ENCODE measurements at places on chromosomes 3 and 15. TPM values are rescaled to one million over a fixed set of nuclear protein-coding genes. Genes with fewer than 3 reads are reported as not detected.

A4GNT gene
- not detected for total RNA-seq

GRCh38 chr3:160676547-160677303, at the start of gene ARL14:
Gene ARL14, plus strand, starts transcription at chr3:160677160. Its CDS starts 187 bp downstream, at chr3:160677347.
- peak; percentile 98 for DNase-seq
- no peaks in the 10 kb centered on the region for H3K36me3 ChIP-seq
- peaks cover 59% of the 10 kb centered on the region for H3K4me1 ChIP-seq

- no peaks in the 10 kb centered on the region for H3K4me1 ChIP-seq
- H3K4me3 ChIP-seq = no peak overlapping the region
- no peaks in the 10 kb centered on the region for H3K27me3 ChIP-seq
- no peaks in the 10 kb centered on the region for H3K36me3 ChIP-seq
- DNase-seq = no peak
These were observed 31.4 kb downstream of the PAK2 start for GRCh38 chr3:196771067-196771466.

OXTR gene
- 21.5 TPM for total RNA-seq

FBLN2 gene
- total RNA-seq = 2.1 TPM

FOXL2 gene
- not detected for total RNA-seq

DNA sequence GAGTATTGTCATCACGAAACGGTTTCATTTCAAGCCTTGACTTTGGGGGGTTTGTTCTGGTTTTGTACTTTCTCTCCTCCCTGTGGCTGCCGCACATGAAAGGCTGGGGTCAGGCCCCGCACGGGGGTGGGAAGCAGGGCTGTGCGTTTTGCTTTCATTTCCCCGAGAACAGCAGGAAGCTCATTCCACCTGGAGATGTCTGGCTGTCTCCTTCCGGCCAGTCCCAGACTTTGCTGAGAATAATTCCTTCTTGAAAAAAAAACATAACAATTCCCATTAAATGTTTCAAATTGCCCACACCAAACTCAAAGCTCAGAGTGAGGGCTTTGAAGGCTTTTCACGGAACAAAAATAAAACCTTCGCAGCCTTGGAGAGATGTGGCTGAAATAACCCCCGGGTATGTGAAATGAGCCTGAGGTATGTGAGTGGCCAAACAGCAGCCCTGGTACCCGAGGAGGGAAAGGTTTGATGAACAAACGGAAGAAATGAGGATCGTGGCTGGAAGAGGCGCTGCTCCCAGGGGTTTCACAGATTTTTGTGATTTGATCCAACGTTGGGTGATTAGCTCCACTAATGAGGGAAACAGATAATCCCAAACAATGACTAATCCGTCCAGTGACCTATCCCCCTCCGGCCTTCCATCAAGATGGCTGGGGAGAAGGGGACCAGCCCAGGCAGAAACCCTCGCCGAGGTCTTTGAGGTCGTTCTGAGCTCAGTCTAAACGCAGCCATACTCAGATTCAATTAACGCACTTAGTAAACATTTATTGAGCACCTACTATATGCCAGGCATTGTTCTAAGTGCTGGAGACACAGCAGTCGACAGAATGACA, 126.9 kb upstream of the MEF2A start:
- peaks cover 33% of the 10 kb centered on the region for H3K4me1 ChIP-seq
- no peaks in the 10 kb centered on the region for H3K36me3 ChIP-seq
- no peak for DNase-seq
- H3K4me3 ChIP-seq = no peak overlapping the region
- H3K27ac ChIP-seq = no peak overlapping the region

DNA sequence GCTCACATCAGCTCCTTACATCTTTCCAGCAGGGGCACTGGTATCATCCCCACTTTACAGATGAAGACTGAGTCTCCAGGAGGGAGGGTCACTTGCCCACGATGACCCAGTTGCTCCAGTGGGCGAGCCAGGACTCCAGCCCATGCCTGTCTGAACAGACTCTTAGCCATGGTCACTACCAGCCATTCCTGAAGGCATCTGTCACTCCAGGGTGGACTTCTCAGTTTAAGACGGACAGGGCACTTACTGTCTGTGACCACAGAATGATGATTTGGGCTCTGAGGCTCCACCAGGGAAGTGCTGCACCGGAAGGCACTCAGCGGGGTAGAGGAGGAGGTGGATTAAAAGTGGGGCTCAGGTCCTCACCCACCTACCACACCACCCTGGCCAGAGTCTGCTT, 104.0 kb upstream of the SLC6A6 start:
- peaks cover 25% of the 10 kb centered on the region for H3K27me3 ChIP-seq
- no peaks in the 10 kb centered on the region for H3K36me3 ChIP-seq
- H3K27ac ChIP-seq = no peak overlapping the region
- DNase-seq = no peak

DNA sequence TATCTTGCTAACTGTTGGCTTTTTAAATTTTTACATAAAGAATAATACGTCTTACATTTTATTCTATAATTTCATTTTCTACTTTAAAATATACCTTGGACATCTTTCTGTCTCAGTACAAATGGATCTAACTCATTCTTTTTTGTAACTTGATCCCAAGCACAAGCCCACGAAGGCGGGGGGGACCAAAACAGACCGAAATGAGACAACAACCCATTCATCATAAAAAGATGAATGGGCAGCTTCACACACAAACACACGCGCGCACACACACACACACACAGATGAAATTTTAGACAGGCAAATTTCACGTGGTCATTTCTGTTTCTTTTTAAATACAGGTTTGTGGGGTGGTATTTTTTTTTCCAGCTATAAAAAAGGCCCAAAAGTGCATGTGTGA, 271.3 kb upstream of the TOPAZ1 start:
- no peak overlapping the region for H3K4me3 ChIP-seq
- H3K27ac ChIP-seq = no peak overlapping the region
- no peak for DNase-seq
- H3K27me3 ChIP-seq = no peaks in the 10 kb centered on the region

DNA sequence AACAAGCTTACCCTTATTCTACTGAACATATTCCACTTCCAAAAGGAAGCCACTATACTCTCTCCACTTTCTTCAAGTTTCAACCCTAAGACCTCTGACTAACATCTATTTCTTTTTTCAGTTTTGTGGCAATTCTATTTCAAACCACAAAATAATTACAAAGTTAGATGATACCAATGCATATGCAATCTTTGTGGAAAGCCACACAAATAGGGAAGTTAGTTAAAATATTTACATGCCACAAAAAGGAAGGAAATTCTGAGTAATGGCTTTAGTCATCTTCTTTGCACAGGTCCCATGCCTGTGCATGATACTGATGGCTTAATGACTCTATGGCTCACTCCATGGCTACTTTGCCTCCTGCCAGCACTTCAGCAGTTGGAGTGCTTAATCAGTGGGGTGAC, 57.0 kb upstream of the MCTP2 start:
- DNase-seq = peak; percentile 75
- H3K27me3 ChIP-seq = no peaks in the 10 kb centered on the region
- peak overlapping the region; percentile 30 for H3K27ac ChIP-seq
- H3K36me3 ChIP-seq = no peaks in the 10 kb centered on the region
- 0 out of 2 replicates have a peak, but pooled peaks cover 4% of the 10 kb centered on the region for H3K4me1 ChIP-seq

DOCK3 gene
- under 0.01 TPM for total RNA-seq

DNA sequence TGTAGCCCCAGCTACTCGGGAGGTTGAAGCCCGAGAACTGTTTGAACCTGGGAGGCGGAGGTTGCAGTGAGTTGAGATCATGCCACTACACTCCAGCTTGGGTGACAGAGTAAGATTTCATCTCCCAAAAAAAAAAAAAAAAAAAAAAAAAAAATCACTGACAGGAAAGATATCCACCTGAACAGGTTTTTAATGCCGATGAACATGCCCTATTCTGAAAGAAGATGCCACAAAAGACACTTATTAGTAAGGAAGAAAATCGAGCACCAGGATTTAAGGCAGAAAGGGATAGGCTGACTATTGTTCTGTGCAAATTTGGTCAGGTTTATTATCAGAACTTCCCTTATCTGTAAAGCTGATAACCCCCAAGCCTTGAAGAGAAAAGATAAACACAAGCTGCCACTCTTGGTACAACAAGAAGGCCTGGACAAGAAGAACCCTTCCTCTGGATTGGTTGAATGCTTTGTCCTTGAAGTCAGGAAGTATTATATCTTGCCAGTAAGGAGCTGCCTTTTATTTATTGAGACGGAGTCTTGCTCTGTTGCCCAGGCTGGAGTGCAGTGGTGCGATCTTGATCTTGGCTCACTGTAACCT, 2.7 kb upstream of the PARP16 start:
- no peak overlapping the region for H3K4me3 ChIP-seq
- no peak overlapping the region for H3K27ac ChIP-seq
- H3K27me3 ChIP-seq = no peaks in the 10 kb centered on the region
- no peaks in the 10 kb centered on the region for H3K36me3 ChIP-seq

NR1I2 gene
- 0.04 TPM for total RNA-seq

RTP1 gene
- total RNA-seq = not detected

DNA sequence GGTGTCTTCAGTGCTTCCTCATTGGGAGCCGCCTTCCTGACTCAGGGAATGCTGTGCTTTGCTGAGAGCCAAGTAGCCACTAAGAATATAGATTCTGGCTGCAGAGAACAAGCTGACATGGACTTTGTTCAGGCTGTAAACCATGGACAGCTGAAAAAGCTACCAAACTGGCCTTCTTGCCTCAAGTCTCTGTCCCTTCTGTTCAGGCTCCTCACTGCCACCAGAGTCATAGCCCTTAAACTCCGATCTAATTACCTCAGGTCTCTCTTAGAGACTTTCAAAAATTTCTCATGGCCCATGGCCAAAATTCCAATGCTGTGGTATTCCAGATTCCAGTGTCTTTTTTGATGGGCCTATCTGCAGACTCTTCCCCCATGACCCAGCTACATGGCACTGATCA, 19.4 kb upstream of the PTX3 start:
- peak; percentile 35 for DNase-seq
- H3K27me3 ChIP-seq = no peaks in the 10 kb centered on the region
- no peak overlapping the region for H3K27ac ChIP-seq
- no peak overlapping the region for H3K4me3 ChIP-seq

DNA sequence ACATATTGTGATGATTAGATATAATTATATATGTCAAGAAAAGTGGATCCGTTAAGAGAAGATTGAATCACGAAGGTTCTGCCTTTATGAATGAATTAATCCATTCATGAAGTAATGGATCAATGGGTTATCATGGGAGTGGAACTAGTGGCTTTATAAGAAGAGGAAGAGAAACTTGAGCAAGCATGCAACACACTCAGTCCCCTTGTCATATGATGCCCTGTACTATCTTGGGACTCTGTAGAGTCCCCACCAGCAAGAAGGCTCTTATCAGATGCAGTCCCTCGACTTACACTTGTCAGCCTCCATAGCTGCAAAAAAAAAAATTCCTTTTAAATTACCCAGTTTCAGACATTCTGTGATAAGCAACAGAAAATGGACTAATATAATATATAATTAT, 301.9 kb downstream of the RAP2B start:
- no peak overlapping the region for H3K4me3 ChIP-seq
- DNase-seq = no peak
- no peaks in the 10 kb centered on the region for H3K36me3 ChIP-seq
- no peaks in the 10 kb centered on the region for H3K4me1 ChIP-seq
- no peaks in the 10 kb centered on the region for H3K27me3 ChIP-seq

SCAMP5 gene
- total RNA-seq = 9.0 TPM

DUOXA2 gene
- total RNA-seq = not detected

DNA sequence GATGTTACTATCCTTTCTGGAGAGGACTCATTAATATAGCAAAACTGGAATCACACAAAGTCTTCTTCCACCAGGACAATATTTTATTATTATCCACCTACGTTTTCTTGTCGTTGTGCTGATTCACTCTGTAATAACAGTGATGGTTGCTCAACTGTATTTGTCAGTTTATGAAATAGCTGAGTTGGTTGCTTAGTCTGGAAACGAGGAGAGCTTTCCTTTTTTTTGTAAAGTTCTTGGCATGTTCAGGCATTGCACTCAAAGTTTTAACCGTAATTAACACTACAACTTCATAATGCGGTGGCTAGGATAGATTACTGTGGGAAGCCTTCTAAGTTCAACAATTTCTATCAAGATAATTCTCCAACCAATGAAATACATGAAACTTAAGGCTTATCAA, 131.2 kb downstream of the RAP2B start:
- no peak overlapping the region for H3K27ac ChIP-seq
- DNase-seq = peak; percentile 18
- H3K4me3 ChIP-seq = no peak overlapping the region
- H3K36me3 ChIP-seq = no peaks in the 10 kb centered on the region
- H3K4me1 ChIP-seq = peaks cover 24% of the 10 kb centered on the region

- peaks cover 8% of the 10 kb centered on the region for H3K4me1 ChIP-seq
- no peaks in the 10 kb centered on the region for H3K27me3 ChIP-seq
- H3K27ac ChIP-seq = no peak overlapping the region
- no peaks in the 10 kb centered on the region for H3K36me3 ChIP-seq
- no peak overlapping the region for H3K4me3 ChIP-seq
These were observed 986.5 kb downstream of the ROBO2 start for GRCh38 chr3:78026318-78026828.

MYLK gene
- 8.7 TPM for total RNA-seq

EPB42 gene
- not detected for total RNA-seq
